Stimulated activated effector memory CD8-positive, alpha-beta T cell treated with anti-CD3 and anti-CD28 coated beads, Interleukin-12 subunit alpha, Interleukin-12 subunit beta, amount 100 ng/mL, for 72 hours (primary cell): ENCODE measurements at places on chromosomes 2 and 18.

DNA sequence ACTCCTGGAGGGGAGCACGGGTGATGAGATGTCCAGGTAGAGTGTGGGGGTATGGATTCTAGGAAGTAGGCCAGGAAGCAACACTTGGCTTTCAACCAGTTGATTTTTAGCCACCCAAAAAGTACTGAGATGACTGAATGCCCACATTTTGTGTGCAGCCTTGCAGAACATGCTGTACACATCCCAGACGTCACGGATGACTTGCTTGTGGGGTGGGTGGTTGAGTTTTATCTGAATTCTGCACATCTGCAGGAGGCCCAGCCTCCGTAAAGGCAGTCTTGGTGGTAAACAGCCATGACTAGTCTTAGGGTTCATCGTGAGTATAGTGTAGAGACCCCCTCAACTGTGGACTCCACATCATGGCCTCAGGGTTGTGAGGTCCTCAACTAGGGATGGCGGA lies 53.3 kb upstream of the CCDC195 start:
- DNase-seq: no peak

- DNase-seq: peak; percentile 61
Observed at GRCh38 chr18:23135550-23136325, 453 bp downstream of the CABLES1 start.

- DNase-seq: no peak
Observed at GRCh38 chr2:75142081-75142480, 57.2 kb downstream of the TACR1 start.

DNA sequence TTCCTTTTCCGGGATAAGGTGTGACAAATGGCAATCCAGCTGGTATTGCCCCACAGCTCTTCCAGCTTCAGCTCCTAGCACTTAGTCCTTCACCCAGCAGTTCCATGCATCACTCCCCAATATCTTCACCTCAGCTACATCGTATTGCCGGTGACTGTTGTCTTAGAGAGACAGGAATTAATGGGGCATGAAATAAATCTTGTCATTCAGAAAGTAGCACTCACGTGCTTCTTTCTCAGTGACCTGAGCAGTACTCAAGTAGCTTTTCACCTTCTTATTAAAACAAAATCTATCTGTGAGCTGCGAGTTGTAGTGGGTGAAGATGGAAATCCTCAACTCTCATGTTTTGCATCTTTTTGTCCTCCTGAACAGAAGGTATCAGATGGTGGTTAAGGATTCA lies 72.8 kb downstream of the PTH2R start:
- no peak for DNase-seq

GRCh38 chr2:11196246-11196645 lies 41.0 kb downstream of the SLC66A3 start:
- no peak for DNase-seq

DNA sequence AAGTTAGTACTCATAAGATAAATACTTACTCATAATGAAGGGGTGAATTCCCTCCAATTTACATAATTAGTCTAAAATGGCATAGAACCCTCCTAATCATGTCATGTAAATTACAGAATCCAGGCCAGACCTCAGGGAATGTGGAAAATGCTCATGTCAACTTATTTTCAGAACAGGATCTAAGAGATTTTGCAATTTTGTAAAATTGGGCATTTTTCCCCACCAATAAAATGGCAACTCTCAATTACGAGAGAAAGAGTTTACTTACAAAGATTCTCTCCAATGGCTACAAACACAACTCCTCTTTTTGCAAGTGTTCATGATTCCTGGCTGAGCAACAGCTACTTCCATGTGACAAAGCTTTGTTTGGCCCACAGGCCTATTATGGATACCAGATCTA lies 33.8 kb upstream of the SP5 start:
- DNase-seq: no peak

GRCh38 chr2:202171241-202171825 lies 67.1 kb downstream of the SUMO1 start:
- no peak for DNase-seq

GRCh38 chr2:23660237-23660636 lies 266.7 kb downstream of the ATAD2B start:
- no peak for DNase-seq

GRCh38 chr2:55876429-55877086 lies 47.0 kb downstream of the EFEMP1 start:
- DNase-seq: no peak

- DNase-seq: no peak
Observed at GRCh38 chr2:110657724-110658305, 20.0 kb downstream of the BUB1 start.

GRCh38 chr2:3867469-3867868 lies 164.1 kb downstream of the DCDC2C start:
- DNase-seq: no peak

DNA sequence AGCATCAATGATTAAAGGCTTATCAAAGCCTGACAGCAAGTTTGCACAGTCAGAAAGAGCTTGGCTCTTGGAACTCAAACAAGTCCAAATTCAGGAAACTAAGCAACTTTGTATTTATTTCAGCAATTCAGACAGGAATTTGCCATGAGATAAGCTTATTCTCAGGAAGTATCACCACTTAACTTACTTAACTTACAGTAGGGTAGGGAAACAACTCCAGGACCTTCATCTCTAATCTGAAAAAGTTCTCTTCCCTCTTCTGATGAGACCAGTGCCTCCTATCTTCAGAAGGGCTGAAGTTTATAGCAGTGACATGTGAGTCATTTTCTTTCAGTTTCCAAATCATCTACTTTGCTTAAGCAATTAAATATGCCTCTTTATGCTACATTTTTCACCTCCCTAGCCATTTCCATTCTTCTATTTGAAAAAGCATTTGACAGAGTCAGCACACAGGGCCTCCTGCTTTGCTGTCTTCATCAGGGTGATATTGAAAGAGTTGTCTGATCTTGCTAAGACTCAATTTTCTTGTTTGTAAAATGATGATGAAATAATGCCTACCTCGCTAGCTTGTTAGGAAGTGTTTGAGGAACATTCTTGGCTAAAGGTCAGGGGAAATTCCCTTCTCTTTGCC lies 389.5 kb downstream of the RND3 start:
- DNase-seq: no peak

GRCh38 chr18:77619525-77619924 lies 369.9 kb downstream of the GALR1 start:
- DNase-seq: no peak

DNA sequence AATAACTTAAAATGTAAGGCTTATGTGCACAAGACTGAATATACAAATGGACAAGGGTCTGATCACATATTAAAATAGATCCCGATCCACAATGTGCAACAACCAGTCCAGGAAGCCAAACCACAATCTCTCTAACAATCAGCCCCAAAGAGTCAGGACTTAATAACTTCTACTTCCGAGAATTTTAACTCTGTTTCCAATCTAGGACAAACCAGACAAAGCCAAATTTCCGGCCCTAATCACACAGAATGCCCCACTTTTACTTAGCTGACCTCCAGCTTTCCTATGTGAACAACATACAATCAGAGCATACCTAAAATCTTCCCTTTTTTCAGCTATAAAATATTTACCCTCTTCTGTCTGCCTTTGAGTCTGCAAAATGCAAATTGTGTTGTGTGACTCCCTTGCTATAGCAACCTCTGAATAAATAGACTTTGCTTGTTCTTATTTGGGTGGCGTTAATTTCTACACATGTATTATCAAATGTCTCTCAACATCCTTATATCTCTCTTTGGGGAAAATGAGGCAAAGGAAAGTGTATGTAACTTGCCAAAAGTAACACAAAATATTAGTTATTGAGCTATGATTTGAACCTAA lies 381.9 kb upstream of the MC4R start:
- DNase-seq: no peak

DNA sequence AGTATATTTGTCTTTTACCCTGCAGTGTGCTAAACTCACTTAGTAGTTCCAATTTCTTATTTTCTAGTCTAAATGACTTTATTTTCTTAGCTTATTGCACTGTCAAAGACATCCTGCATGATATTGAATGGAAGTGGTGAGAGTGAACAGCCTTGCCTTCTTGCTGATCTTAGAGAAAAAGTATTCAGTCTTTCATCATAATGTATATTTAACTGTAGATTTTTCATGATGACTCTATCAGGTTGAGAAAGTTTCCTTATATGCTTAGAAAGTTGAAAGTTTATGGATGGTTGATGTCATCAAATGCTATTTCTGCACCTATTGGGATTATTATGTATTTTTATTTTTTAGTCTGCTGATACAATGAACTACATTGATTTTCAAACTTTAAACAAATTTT lies 21.3 kb upstream of the COL3A1 start:
- DNase-seq: no peak

DNA sequence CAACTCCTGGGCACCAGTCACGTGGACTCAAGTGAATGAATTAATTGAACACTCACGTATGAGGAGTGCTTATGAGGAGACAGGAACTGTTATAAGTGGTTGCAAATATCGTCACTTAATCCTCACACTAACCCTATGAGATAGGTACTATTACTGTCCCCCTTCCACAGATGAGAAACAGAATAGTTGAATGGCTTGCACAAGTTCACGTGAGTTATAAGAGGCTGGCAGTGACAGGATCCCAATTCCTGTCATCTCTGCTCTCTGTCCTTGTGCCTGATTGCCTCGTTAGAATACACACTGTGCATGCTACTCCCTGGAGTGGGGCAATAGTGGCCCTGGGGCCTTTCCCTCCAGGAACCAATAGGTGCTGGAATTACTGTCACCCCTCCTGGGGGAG lies 253.5 kb downstream of the DYSF start:
- DNase-seq: no peak

- no peak for DNase-seq
Observed at GRCh38 chr2:175158894-175159293, 9.1 kb downstream of the ATF2 start.

GRCh38 chr2:118786746-118787145 lies 60.7 kb downstream of the EN1 start:
- DNase-seq: no peak

- no peak for DNase-seq
Observed at GRCh38 chr2:98772536-98772935, 41.6 kb upstream of the MGAT4A start.

DNA sequence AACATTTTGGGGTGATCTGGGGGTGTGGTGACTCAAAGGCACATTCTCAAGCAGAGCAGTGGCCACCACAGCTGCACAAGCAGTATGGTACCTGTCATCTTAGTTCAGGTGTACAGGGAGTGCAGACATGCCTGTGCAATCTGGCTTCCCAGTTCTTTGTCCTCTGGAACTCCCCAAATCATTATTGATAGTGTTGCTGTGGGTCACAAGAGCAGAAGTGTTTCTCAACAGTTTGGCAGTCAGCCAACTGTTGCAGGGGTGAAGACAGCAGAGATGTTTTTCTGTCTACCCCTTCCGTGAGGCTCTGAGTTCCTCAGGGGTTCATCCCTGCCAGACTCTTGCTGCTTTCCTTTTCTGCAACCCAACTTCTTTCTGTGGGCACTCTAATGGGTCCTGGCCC lies 206.5 kb upstream of the ZSWIM2 start:
- no peak for DNase-seq

DNA sequence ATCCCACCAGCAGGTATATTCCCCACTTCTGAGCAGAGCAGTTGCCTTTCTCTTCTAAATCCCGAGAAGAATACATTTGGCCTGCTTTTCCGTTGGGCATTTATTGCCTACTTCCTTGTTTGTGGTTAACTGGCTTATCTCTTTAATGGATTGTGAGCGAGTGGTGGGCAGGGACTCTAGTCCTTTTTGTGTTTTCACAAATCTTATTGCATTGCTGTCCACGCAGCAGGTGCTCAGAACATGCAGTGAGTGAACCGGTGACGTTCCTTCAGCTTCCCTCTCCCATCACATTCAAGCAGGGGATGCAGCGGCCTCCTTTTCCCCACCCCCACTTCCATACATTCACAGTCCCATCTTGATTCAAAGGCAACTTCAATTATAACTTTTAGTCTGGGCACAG lies 28.9 kb upstream of the GAREM2 start:
- DNase-seq: no peak

GRCh38 chr18:46378864-46379207 lies 274.7 kb downstream of the HAUS1 start:
- no peak for DNase-seq

DNA sequence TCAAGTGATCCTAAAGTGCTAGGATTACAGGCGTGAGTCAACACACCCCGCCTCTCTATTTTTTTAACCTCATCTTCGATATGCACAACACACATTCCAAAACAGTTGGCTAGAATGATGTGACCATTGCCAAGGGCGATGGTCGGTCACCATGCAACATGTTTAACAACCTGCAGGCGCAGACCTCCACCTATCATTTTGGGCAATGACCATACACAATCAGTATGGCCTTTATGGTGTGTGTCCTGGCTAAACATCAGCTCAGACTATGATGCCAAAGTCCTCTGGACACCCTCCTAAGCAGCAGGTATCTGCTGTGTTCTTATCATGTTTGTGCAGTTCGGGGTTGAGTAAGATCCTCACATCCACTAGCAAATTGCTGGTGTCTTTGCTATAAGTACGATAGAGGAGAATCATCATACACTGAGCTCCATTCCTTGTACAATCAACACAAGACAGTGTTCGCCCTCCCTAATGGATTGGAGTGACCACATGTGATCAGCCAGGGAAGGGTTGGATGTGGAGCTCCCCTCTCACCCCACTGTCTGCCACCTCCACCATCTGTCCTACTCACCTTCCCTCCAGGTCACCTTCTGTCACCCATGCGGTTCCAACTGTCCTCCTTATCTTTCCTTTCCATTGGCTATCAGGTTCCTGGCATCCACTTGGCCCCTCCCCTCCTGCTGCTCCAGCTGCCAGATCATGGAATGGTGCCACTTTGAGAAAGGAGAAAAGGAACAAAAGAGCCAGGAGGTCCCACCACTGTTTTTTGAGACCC lies 7.9 kb upstream of the RNF152 start:
- DNase-seq: no peak

DNA sequence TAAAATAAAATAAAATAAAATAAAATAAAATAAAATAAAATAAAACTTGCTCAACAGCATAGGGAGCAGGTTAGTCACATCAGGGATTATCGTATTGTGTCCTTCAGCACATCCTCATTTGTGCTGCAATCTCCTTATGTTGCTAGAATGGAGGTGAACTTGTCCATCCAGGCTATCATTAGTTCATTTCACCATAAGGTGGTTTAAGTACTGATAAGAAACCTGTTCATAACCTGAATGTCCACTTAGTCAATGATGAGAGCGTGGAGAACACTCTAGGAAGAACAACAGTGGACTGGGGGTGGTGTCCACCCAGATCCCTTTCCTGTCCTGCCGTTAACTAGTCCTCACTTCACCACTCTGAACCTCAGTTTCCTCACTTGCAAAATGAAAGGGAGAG lies 21.9 kb downstream of the DHRS9 start:
- DNase-seq: no peak
